Pons (tissue), 1 donor: ENCODE measurements at places on chromosomes 3 and 15.

DNA sequence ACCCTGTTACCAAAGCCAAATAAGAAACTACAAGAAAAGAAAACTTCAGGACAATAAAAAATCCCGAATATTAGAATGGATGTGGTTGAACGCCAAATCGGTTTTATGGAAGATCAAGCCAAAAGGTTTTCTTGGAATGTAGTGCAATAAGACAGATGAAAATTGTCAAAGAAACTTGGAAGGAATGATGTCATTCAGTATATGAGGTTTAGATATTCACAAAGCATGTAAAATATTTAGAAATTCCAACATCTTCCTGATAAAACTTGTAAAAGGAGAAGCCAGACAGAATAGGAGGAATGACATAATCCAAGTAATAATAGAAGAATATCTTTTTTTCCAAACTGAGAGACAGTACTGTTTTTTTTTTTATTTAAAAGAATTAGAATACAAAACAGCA, 130.3 kb upstream of the ZPLD1 start:
- DNase-seq: no peak

- no peak for DNase-seq
These were observed 62.7 kb upstream of the RNU6-1 start for GRCh38 chr15:67902579-67903009.

GRCh38 chr15:81023483-81024264, 23.0 kb downstream of the TLNRD1 start:
- peak; percentile 89 for DNase-seq

- no peak for DNase-seq
These were observed 31.8 kb downstream of the MGA start for GRCh38 chr15:41692049-41692448.

GRCh38 chr3:14836049-14836468, 17.3 kb downstream of the FGD5 start:
- DNase-seq: no peak

DNA sequence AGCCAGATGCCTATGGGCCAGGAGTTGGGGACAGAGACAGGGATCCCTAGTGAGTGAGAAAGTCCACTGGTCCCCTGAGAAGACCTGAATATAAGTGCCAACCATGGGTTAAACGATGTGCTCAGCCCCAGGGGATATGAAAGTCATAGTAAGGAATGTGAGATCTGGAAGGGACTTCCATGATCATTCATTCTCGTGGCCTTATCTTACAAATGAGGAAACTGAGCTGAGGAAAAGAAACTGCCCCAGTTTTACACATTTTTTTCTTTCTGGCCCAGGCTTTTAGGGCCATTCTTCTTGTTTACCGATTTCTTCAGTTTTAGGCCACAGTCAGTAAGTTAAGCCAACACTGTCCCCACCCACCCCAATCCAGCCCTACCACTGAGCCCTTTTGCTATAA, 11.1 kb downstream of the CD80 start:
- no peak for DNase-seq

DNA sequence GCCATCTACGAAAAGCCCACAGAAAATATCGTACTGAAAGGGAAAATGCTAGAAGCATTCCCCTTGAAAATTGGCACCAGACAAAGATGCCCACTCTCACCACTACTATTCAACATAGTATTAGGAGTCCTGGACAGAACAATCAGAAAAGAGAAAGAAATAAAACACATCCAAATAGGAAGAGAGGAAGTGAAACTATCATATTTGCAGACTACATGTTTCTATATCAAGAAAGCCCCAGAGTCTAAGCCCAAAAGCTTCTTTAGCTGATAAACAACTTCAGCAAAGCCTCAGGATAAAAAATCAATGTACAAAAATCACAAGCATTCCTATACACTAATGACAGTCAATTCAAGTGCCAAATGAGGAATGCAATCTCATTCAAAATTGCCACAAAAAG, 15.6 kb downstream of the OR5K3 start:
- DNase-seq: no peak

DNA sequence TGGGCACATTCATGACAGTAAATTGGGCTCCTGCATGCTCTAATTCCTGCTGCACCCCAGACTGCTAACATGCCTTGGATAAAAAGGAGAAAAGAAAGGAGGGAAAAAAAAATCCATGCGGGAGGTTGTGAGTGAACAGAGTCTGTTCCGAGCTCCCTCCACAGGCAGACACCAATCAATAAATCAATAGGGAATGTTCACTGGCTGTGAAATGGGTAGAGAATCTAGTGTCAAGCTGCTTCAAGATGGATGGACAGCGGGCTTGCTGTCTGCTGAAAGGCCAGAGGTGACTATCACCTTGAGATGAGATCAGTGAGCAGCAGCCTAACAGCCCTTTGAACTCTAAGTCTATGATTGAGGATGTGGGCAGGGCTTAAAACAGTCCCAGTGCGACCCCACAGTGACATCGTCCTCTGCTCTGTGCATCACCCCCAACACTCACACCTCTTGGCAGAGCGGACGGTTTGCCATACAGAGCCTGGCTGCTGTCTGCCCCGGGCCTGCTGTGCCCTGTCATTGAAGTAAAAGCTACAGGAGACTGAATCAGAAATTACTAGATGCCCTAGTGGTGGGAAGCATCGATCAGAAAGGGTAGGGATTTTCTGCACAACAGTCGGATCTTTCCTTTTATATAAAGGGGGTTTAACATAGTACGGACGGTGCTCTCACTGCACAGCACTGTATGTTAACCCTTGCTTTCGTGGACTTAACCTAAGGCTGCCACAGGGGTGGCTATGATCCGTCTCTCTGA, 247.9 kb upstream of the ONECUT1 start:
- DNase-seq: no peak

GRCh38 chr3:188133646-188134045, 20.3 kb upstream of the LPP start:
- no peak for DNase-seq

GRCh38 chr15:85694091-85694490, 100.6 kb downstream of the KLHL25 start:
- DNase-seq: no peak

GRCh38 chr3:178393146-178393545, 143.1 kb upstream of the KCNMB2 start:
- DNase-seq: no peak

GRCh38 chr3:53346922-53347260, 452 bp downstream of the DCP1A start:
- no peak for DNase-seq

- no peak for DNase-seq
These were observed 551.5 kb upstream of the AGTR1 start for GRCh38 chr3:148146241-148146640.

GRCh38 chr3:171168551-171168950, 142.0 kb upstream of the SLC2A2 start:
- DNase-seq: no peak

DNA sequence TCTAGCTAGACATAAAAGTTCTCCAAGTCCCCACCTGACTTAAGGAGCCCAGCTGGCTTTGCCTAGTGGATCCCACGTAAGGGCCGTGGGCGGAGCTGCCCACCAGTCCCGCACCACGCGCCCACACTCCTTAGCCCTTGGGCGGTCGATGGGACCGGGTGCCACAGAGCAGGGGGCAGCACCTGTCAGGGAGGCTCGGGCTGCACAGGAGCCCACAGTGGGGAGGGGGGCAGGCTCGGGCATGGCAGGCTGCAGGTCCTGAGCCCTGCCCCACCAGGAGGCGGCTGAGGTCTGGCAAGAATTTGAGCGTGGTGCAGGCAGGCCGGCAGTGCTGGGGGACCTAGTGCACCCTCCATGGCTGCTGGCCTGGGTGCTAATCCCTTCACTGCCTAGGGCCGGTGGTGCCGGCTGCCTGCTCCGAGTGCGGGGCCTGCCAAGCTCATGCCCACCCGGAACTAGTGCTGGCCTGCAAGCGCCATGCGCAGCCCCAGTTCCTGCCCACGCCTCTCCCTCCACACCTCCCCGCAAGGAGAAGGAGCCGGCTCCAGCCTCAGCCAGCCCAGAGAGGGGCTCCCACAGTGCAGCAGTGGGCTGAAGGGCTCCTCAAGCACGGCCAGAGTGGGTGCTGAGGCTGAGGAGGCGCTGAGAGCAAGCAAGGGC, 78.7 kb downstream of the SLC6A1 start:
- no peak for DNase-seq

DNA sequence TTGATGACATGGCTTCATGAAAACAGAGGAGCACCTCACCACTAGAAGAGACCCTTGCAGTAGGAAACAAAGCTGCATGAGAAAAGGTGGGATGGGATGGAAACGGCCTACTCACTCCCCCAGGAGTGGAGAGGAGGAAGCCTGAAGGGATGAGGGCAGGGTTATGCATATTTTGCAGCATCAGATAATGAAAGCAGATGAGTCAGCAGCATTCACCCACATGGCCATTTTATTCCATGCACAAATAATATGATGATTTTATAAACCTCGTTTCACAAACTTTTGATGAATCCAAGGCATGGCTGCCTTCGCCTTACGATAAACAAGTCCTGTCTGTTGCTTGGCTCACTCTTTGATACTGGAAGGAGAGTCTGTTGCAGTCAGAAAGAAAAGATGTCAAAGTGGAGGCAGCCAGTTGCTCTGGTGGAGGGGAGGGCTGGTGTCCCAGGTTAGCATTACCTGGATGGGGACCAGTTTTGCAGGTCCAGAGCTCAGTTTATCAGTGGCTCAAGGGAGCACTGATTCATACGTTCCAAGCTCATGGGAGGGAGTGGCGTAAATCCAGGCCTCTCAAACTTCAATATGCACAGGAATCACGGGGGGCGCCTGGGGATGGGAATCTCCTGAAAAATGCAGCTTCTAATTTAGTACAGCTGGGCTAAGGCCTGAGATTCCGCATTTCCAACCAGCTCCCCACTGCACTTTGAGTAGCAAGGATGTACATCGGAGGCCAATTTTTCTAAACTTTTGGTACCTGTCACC, 9.2 kb upstream of the EHD4 start:
- DNase-seq: no peak

DNA sequence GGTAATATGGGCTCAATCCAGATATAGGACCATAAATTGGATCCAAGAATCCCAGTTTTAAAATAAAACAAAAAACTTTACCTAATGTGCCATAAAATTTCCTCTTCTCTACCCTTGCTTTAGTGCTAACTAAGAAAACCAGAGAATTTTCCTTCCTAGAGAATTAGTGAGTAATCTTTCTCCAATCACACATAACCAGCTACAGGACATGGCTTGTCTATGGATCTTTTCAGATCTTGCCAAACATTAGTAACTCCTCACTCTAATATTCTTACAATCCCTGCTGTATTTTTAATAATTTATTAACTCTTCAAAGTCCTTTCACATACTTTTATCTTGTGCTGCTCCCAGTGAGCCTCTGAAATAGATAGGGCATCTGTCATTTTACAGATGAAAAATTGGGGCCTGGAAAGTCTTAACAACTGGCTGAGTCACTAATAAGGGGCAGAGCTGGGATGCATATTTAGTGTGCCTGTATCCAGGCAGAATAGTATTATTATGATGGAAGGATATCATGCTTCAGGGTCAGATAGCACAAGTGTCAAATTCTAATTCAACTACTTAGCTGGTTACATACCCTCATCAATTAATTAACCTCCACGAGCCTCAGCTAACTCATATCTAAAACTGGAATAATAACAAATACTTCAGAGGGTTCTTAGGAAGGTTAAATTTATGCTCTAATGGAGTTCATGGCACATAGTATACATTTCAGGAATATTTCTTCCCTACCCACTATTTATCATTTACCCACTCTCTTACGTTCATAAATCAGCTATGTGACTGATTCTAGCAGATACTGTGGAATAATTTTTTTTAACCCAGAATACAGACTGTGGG, 5.6 kb downstream of the ZBED2 start:
- no peak for DNase-seq
